Activated CD4-positive, alpha-beta T cell treated with anti-CD3 and anti-CD28 coated beads for 24 hours (primary cell): ENCODE measurements at places on chromosomes 12 and 14.

DNA sequence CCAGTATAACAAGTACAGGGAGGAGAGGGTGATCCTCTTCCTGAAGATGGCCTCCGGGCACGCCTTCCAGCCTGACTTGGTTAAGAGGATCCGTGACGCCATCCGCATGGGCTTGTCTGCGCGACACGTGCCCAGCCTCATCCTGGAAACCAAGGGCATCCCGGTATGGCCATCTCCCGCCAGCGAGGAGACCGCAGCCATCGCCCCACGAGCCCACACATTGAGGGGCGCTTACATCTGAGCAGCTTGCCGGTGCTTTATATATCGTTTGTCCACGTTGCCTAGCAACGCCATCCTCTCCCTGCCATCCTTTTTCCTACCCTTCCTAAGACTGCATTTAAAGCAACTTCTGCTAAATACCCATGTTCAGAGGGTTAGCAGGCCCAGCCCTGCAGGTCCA lies 71.5 kb downstream of the AACS start:
- no peak for DNase-seq

GRCh38 chr14:22819151-22819988 lies 4.1 kb upstream of the SLC7A7 start:
- DNase-seq: no peak

DNA sequence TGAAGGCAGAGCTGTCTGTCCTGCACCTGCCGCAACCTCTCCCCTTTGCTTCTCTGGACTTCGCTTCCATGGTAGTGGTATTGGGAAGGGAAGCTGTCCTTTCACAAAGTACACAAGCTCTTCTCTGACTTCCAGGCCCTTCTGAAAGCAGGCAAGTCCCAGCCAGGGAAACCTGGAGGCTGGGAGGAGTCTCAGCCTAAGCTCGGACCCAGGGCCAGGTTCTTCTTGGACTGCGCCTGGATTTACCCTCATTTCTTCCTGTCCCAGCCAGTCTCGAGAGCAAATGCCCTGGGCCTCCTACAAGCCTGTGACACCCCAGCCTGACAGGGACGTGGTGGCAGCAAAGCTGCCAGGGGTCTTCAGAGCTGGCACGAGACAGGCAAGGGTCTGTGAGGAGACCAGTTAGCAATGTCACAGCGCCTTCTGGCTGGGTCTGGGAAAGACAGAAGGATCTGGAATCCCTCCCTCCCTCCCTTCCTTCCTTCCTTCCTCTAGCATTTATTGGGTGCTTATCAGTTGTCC lies 22.4 kb downstream of the ISCA2 start:
- DNase-seq: no peak

DNA sequence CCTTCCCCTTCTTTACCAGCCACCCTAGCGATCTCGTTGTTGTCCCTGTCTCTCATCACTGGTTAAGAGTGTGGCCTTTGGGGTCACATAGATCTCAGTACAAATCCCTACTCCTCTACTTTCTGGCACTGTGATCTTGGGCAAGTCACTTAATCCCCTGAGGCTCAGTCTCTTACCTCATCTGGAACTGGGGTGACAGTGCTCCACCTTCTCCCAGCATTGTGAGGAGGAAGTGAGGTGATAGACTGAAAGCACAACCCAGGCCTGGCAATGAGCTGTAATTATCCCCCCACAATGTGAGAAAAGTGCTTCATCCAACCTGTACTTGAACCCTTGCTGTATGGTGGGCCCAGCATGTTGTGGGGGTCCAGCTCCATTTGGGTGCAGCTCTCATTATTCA lies 48.0 kb downstream of the IRAK3 start:
- DNase-seq: no peak

- no peak for DNase-seq
Observed at GRCh38 chr12:102120564-102120873, 536 bp downstream of the PARPBP start.
